ENCODE measurements at places on chromosomes 7 and 10. TPM values are rescaled to one million over a fixed set of nuclear protein-coding genes. Genes with fewer than 3 reads are reported as not detected.

GRCh38 chr7:226281-226895 lies 34.0 kb downstream of the FAM20C start:
- no peak overlapping the region for H3K4me3 ChIP-seq
- H3K27ac ChIP-seq = no peak overlapping the region
- H3K36me3 ChIP-seq = no peaks in the 10 kb centered on the region
- peaks cover 5% of the 10 kb centered on the region for H3K27me3 ChIP-seq
- H3K4me1 ChIP-seq = no peaks in the 10 kb centered on the region

DNA sequence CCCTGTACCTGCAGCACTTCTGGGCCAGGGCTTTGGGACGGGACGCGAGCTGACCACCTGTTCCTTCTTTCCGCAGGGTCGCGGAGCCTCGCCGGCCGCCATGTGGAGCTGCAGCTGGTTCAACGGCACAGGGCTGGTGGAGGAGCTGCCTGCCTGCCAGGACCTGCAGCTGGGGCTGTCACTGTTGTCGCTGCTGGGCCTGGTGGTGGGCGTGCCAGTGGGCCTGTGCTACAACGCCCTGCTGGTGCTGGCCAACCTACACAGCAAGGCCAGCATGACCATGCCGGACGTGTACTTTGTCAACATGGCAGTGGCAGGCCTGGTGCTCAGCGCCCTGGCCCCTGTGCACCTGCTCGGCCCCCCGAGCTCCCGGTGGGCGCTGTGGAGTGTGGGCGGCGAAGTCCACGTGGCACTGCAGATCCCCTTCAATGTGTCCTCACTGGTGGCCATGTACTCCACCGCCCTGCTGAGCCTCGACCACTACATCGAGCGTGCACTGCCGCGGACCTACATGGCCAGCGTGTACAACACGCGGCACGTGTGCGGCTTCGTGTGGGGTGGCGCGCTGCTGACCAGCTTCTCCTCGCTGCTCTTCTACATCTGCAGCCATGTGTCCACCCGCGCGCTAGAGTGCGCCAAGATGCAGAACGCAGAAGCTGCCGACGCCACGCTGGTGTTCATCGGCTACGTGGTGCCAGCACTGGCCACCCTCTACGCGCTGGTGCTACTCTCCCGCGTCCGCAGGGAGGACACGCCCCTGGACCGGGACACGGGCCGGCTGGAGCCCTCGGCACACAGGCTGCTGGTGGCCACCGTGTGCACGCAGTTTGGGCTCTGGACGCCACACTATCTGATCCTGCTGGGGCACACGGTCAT lies 13.3 kb downstream of the GPR146 start:
- peaks cover 9% of the 10 kb centered on the region for H3K4me1 ChIP-seq
- H3K36me3 ChIP-seq = peaks cover 3% of the 10 kb centered on the region
- DNase-seq = no peak
- no peak overlapping the region for H3K4me3 ChIP-seq
- no peaks in the 10 kb centered on the region for H3K27me3 ChIP-seq
- no peak overlapping the region for H3K27ac ChIP-seq

DNA sequence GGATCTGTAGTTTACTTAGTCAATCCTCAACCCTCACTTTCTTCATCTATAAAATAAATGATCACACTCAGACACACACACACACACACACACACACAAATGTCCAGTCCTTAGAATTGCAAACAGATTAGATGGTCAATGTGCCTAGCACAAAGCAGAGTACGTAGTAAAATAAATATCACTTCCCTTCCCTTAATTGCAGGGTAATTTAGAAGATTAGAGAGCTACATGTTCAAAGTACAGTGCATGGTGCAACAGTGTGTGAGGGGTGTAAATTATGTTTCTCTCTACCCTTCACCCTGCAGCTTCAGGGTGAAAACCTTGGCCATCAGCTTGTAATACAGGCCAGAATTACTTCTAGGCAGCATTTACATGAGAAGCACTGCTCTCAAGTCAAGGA lies 187.0 kb upstream of the GHITM start:
- no peak for DNase-seq
- H3K27me3 ChIP-seq = peaks cover 16% of the 10 kb centered on the region
- no peaks in the 10 kb centered on the region for H3K36me3 ChIP-seq
- H3K27ac ChIP-seq = no peak overlapping the region
- H3K4me1 ChIP-seq = no peaks in the 10 kb centered on the region
- H3K4me3 ChIP-seq = no peak overlapping the region

The ANKRD1 gene
- not detected for total RNA-seq

The TMEM229A gene
- not detected for total RNA-seq
